ENCODE measurements at places on chromosomes 6 and 20.

DNA sequence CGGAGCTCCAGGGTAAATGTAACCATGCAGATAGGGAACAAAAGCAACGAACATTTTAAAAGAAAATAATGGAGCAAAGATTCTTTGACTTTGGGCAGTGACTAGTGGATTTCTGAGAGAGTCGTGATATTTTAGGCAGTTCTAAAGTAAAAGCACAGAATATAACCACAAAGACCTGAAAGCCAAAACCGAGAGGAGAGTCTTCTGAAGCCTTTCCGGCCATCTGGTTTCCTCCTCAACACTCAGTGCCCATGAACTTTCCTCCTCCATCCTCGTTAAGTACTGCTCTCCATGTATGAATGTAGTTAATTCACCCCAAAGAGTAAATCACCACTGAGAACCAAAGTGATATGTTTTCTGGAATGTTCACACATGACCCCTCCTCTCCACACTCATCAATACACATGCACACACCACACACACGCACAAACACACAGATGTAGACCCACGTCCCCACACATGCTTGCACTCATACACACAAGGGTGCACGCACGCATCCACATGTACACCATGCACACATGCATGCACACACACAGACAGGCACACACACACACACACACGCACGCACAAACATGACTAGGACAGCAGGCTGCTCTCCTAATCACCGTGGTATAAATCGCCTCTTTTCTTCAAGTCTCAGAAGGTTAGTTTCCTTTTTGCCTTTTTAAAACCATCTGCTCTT, 109.5 kb downstream of the MYLK4 start:
- DNase-seq: no peak

DNA sequence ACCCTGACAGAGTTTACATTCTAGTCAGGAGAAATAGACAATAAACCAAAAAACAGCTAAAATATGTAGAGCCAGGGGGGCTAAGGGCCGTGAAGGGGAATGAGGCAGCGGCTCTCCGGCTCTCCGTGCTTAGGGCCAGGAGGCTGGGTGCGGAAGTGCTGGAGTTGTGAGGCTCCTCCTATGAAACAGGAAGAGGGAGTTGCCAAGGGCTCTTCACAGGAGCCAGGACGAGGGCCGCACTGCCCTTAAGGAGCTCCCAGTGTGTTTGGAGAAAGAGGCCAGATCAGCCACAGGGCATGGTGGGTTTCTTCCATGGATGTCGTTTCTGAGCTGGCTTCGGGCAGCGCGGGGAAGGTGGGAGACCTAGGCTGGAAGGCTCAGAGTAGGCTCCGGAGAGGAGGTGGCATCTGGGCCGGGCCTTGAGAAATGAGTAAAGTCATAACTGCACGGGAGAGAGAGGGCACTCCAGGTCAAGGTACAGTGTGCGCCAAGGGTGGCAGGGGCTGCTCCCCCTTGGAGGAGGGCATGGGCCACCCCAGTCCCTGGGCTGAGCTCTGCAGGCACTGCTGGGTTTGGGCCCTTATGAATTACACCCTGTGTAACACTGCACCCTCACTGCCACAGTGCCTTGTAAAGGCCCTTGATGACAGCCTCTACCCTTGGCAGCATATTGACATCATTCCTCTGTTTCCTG, 20.8 kb upstream of the MLN start:
- DNase-seq: no peak

GRCh38 chr6:157892363-157892877, 69.4 kb downstream of the SNX9 start:
- DNase-seq: no peak

GRCh38 chr6:110550353-110550752, 73.9 kb upstream of the SLC22A16 start:
- no peak for DNase-seq

DNA sequence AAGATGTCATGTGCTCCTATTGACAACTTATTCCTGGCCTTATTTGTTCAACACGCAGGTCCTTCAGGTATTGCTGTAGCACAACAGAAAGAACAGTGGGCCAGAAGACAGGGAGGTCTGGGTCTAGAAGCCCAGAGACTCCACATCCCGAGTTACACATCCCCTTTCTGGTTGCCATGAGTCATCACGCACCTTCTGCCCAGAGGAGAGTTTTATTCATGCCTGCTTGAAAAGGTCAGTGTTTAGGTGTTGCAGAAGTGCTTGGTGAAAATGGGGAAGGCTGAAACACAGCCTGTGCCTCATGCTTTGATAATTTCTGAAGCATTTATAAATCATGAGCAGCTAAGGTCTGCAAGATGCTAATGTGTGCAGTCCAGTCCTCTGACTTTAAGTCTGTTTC, 256.4 kb downstream of the GMPR start:
- DNase-seq: no peak

GRCh38 chr6:104702126-104702841, 157.4 kb downstream of the HACE1 start:
- no peak for DNase-seq

GRCh38 chr6:101380897-101381630, 12.4 kb upstream of the GRIK2 start:
- DNase-seq: no peak

Data from brain pericyte (primary cell).